Spleen (tissue), 13 donors: ENCODE measurements at places on chromosomes 5 and 9.
A peak's percentile ranks its signal among the peaks of the same experiment; 100 is the strongest.

DNA sequence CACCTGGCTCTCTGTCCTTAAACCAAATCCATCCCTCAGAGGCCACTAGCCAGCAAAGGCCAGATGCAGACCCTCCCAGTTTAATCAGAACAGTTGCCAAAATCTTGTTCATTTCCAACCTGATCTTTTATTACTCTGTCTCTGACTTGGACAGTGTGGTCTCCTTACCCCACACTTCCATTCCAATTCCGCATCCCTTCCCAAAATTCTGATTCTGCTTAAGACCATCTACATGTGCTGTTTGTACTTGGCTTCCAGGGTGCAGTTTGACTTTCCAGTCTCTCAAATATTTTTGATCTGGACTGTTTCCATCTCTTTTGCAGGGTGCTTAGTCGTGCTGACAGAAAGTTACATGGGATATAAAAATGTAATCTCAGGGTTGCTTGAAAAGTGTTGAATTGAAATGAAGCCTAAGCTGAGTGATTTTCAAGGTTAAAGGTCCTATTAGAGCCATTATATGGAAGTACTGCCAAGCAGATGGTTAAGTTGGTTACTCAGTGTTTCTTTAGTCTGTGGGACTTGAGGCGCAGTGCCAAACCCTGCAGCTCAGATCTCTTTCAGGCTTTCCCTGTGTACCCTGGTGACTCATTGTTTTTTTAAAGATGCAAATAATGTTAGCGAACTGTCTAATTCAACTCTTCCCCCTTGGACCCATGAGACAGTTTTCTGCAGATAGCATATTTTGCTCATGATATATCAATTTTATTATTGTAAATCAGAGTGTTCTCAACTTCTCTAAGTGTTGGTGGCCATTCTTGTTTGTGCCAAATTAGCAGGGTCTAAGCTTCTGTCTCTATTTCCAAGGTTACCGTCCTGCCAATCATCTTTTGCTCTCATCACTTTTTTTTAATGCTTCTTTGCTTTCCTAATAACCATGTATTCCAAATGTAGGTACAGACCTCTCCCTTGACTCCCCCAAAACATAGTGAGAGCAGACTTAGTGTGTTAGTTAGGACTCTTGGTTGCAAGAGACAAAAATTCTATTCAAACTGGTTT lies 18.2 kb upstream of the DCP2 start:
- DNase-seq: no peak

DNA sequence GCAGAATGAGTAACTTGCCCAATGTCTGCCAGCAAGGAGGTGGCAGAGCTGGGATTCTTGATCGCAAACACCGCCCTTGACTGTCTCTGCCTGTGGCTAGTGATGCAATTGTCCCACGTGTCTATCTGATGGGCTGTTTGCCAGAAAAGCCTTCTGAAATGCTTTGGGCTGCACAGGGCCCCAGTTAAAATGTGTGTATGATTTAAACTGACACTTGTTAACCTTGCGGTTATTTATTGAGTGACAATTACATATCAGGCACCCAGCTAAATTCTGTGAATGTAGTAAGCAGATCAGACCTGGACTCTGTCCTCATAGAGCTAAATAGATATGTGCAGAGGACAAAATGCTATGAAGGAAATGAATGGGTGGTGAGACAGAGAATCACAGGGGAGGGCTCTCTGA lies 11.6 kb upstream of the IL12B start:
- DNase-seq: peak; percentile 81

DNA sequence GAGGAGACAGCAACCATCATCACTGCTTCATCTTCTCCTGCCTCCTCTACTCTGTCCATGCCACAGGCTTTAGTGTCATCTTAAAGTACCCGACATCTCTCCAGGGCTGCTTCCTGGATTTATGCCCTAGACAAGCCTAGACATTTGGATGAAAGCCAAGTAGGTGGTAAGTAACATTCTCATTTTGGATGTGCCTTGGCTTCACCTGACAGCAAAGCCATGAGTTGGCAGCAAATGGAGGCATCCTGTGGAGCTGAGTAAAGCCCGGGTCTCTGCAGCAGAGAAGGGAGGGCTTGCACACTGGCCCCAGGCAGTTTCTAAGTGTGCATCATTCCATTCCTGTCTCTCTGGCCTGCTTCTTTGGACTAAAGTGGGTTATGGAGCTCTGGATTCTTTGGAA lies 299.1 kb downstream of the DMAC1 start:
- DNase-seq: no peak

GRCh38 chr9:91954841-91955471 lies 4.9 kb upstream of the ROR2 start:
- no peak for DNase-seq

GRCh38 chr5:180166176-180166575 lies 42.8 kb downstream of the RASGEF1C start:
- DNase-seq: no peak

DNA sequence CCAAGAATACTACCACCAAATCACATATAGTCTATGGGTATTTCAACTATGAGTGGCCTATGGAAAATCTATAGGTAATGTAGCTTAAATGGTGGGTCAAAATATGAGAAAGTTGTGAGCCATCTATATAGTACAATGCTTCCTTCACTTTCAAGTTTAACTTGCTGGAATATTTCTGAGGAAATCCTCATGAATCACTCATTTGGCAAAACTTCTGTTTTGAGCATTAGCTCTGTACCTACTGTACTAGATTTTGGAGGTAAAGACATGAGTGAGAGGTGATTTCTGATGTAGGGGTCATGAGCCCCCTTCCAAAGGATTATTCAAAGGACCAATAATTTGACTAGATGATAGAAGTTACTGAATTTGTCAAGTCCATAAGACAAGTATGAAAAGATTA lies 80.6 kb upstream of the DAB2 start:
- no peak for DNase-seq

- no peak for DNase-seq
Measured at GRCh38 chr9:7228726-7229125, 471.0 kb downstream of the KDM4C start.

GRCh38 chr5:121987685-121988073 lies 25.9 kb downstream of the SRFBP1 start:
- DNase-seq: no peak

- no peak for DNase-seq
Measured at GRCh38 chr5:168120401-168121137, 170.9 kb upstream of the WWC1 start.

DNA sequence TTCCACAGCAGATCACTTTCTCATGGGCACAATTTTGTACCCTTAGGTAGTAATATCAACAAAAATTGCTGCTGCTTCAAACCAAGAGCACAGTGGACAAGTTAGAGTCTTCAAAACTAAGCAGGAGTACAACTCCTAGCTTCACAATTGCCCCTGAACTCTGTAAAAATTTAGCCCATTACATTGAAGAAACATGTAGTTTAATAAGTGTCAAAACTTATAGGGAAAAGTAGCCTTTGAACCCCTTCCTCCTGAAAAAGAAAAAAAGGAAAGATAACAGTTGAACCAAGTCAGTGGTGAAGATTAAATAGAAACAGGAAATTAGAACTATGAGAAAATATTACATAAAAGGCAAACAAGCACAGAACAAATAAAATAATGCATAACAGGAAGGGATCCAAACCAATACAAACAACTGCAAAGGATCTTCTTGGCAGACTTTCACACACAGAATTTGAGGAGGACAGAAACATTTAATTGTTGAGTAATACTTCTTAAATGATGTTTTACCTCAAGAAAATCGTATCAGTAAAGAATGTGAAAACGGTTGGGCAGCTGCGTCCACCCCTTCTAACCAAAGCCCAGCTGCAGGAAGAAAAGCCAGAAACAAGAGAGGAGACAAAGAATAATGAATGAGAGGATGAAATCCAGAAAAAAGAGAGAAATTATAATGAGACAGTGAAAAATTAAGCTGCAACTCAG lies 636.0 kb downstream of the NR2F1-AS1 start:
- no peak for DNase-seq
